NCI-H524 (cell line): ENCODE measurements at places on chromosomes 7 and 10.

DNA sequence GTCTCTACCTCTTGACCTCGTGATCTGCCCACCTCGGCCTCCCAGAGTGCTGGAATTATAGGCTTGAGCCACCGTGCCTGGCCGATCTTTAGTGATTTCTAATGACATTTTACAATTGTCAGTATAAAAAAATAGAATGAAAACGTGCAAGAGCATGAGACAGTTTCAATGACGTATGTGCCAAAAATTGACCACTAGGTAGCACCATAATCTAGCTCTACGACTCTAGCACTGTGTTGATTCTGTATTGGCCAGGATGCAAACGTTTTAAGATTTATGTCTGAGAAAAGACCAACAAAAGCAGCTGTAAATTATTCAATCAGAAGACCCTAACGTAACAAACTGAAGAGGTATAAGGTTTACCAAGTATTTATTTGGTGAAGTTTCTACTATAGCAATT, 25.4 kb upstream of the EXOC6 start:
- DNase-seq = no peak

GRCh38 chr7:140475747-140476333, 3.5 kb downstream of the MKRN1 start:
- DNase-seq = peak; percentile 68

GRCh38 chr7:6160191-6160623, 112.2 kb downstream of the CYTH3 start:
- peak; percentile 37 for DNase-seq

DNA sequence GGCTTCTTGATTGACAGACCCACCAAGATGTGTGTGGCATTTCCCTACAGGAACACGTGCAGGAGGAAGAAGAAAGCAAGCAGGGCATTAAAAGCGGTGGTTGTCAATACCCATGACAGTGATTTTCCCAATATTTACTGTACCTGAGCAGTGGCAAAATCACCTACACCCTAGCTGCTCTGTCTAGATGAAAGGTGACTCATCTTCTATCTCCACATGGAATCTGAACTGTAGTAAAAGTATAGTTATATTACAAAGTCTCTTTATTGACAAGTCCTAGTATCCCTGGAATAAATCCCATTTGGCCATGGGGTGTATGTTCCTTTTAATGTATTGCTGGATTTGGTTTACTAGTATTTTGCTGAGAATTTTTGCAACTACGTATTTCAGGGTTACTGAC, 458.8 kb upstream of the SORCS1 start:
- DNase-seq = no peak

GRCh38 chr7:12351843-12352242, 51.8 kb downstream of the VWDE start:
- DNase-seq = no peak

- DNase-seq = no peak
Measured at GRCh38 chr7:74103219-74103772, 19.7 kb downstream of the LIMK1 start.

DNA sequence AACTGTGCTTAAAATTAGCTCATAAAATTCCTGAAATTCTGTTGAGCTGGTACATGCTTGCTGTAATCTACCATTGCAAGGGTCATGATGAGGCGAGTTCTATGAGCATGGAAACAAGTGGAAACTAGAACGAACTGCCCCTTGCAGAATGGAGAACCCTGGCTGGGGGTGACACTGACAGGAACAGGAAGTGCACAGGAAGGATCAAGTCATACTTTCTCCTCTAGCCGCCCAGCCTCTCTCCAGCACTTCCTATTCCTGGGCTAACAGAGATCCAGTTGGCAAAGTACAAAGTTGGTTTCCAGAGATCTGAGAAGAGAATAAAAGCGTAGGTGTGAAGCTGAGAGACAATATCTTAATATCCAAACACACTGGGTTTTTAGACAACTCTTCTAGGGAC, 414.2 kb upstream of the PODXL start:
- no peak for DNase-seq

- peak; percentile 49 for DNase-seq
Measured at GRCh38 chr7:70595755-70596597, 536.0 kb upstream of the GALNT17 start.

DNA sequence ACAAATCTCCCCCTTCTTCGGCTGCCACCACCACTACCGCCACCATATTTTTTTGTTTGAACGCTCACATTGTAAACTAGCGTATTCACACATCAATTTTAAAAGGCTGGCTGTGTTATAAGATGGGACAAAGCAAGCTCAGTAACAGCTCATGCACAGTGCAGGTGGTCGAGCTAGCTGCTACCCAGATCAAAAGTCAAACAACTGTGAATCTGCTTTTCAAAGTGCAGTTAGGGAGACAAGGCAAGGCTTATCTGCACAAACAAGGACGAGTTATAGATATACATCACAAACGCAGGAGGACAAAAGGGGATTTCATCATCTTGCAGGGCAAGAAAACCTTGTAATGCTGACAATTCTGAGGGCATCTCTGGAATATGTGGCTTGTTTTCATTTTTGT, 231.6 kb downstream of the VTI1A start:
- DNase-seq = no peak

GRCh38 chr7:156881679-156882078, 11.3 kb downstream of the LMBR1 start:
- no peak for DNase-seq

DNA sequence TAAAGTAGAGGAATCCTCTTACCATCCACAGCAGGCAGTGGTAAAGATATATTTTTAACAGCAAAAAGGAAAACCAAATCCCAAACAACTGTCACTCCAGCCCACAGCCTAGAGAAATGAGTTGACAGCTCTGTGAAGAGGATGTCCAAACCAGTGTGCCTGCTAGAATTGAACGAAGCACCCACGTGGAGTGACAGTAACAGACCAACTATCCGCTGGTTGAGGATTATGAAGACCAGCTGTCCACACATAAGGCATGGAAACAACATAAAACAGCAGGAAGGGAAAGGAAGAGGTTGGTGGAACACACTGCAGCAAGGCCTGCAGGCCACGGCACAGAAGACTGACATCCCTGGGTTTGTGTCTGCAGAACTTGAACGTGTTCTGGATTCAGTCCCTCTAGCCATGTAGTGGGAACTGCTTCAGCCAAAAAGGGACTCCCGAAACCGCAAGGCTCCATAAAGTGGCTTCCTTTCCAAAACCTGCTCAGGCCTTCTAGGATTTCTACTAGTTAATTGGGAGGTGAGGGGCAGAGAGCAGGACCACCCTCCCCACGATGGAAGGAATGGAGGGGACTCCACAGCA, 324.4 kb downstream of the BICC1 start:
- no peak for DNase-seq
